ENCODE measurements at places on chromosomes 2 and 18.

GRCh38 chr2:196166876-196167275 is 4.5 kb downstream of the STK17B start:
- DNase-seq = no peak

- no peak for DNase-seq
These were observed 111.6 kb upstream of the TACR1 start for GRCh38 chr2:75310876-75311275.

GRCh38 chr2:14524803-14525080 is 107.8 kb upstream of the LRATD1 start:
- no peak for DNase-seq

DNA sequence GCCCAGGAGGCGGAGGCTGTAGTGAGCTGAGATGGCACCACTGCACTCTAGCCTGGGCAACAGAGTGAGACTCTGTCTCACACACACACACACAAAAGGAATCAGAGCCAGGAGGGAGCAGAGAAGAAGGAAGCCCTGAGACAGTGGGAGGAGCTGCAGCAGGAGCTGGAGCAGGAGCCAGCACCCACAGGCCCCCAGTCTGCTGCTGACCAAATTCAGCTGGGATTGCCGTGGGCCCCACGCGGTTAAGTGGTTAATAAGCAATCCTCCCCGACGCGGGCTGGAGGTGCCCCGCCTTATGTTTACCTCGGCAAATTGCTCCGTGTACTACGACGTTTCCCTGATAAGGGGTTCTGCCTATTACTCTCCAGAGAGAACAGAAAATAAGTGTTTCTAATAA is 265.3 kb downstream of the TWIST2 start:
- DNase-seq = no peak

GRCh38 chr2:86003104-86003503 is 102.6 kb downstream of the POLR1A start:
- no peak for DNase-seq

GRCh38 chr18:73462092-73462491 is 594.3 kb upstream of the NETO1 start:
- DNase-seq = no peak

GRCh38 chr2:120867290-120868241 is 131.9 kb downstream of the GLI2 start:
- no peak for DNase-seq

GRCh38 chr2:204498291-204498690 is 47.0 kb upstream of the PARD3B start:
- DNase-seq = no peak

- DNase-seq = no peak
These were observed 314.3 kb upstream of the POU3F3 start for GRCh38 chr2:104539649-104540048.

GRCh38 chr2:99238599-99238998 is 16.9 kb downstream of the LYG2 start:
- no peak for DNase-seq

GRCh38 chr2:215743066-215743465 is 270.3 kb downstream of the MREG start:
- DNase-seq = no peak

GRCh38 chr2:7011356-7012083 is 94.3 kb downstream of the RNF144A start:
- no peak for DNase-seq

GRCh38 chr2:196917802-196918201 is 8.7 kb downstream of the PGAP1 start:
- no peak for DNase-seq

GRCh38 chr2:49812730-49813129 is 658.4 kb upstream of the FSHR start:
- no peak for DNase-seq

GRCh38 chr2:217880891-217881290 is 121.9 kb downstream of the TNS1 start:
- DNase-seq = no peak

GRCh38 chr2:191122638-191123294 is 28.0 kb downstream of the STAT4 start:
- DNase-seq = no peak

Measured in stimulated activated CD4-positive, alpha-beta T cell treated with anti-CD3 and anti-CD28 coated beads, Interleukin-12 subunit alpha, Interleukin-12 subunit beta, amount 100 ng/mL, for 4 hours (primary cell).